ENCODE measurements at places on chromosomes 5 and 9.
A peak's percentile ranks its signal among the peaks of the same experiment; 100 is the strongest.

DNA sequence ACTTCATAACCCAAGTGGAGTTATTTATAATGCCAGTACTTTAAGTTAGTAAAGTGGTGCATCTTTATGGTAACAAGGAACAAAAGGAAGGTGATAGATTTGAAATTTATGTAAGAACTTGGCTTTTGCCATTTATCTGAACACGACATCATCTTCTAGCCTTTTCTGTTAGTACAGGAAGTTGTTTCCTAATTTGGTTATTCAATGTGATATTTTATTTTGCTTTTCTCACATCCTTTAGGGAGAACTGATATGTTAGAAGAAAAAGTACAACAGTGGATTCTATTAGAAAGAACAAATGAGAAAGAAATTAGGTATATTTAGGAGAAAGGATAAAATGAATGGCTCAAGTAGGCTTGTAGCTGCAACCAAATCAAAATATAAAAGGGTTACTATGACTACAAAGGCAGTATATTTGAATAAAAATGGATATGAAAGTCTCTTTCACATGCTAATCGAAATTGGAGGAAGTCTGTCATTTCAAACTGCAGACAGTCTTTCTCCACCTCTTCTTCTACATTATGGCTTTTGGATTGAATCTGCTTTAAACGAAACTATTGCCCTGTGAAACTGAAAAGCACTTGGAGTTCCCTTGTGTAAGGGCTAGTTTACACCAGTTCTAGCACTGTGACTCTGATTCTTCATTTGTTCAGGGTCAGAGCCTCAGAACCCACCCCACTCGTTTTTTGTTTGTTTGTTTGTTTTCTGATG lies 18.5 kb upstream of the SLC24A2 start:
- DNase-seq = no peak

DNA sequence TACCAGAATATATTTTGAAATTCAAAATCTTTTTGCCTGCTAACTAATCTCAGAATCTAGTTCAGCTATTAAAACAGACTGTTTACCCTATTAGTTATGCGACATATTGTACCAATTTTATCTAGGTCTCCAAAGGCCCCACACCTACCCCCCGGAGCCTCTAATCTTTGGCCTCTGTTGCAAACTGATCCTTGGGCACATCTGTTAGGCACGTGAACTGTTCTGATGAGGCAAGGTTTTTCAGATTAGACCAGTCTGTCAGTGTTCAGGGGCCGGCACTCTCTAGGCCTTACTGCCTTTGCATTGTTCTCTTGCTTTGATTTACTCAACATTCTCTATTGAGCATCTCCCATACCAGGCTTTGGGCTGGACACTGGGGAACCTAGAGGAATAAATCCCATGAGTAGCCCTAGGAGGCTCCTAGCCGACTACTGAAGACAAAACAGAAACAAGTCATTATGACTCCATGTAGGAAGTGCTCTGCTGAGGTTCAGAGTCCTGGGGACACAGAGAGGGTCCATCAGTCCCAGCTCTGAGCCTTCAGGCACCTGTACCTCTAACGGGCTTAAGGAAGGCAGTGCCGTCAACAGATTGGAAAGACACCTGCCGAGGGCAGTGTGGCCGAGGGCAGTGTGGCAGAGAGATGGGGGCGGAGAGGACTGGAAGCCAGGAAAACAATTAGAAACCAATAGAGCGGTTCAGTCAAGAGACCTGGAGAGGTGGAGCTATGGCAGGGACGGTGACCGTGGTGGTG lies 245.1 kb downstream of the AOPEP start:
- no peak for DNase-seq

GRCh38 chr5:134878403-134878802 lies 4.2 kb downstream of the TXNDC15 start:
- DNase-seq = no peak

DNA sequence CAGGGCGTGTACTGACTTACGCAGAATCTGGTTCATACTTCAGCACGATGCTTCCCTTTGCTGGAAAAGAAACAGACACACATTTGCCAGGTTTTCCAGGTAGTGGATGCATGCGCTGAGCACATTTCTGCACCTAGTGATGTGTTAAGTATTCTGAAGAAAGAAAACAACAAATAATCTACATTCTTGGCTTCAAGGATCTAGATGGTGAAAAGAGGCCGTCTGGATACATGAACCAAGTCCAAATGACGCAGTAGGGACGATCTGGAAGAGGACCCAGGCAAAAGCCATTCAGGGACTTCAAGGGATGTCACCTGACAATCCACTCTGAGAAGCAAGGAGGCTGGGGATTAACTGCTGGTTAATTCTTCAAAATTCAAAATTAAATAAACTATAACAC lies 30.4 kb downstream of the NSUN2 start:
- no peak for DNase-seq

DNA sequence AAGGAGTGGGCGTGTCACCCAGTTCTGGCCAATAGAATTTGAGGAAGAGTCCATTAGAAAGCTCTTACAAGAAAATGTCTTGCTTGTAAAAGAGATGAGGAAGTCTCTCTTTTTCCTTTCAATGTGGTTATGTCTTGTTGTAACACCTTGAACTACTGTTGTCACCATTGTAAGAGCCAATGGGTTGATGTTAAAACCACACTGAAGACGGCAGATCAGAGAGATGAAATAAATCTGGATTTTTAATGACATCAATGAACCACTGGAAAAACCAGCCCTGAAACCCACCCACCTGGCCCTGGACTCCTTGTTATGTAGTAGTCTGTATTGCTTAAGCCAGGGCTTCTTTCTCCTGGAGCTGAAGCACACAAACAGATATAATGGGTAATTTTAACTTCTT lies 83.8 kb upstream of the ERCC6L2 start:
- DNase-seq = no peak

DNA sequence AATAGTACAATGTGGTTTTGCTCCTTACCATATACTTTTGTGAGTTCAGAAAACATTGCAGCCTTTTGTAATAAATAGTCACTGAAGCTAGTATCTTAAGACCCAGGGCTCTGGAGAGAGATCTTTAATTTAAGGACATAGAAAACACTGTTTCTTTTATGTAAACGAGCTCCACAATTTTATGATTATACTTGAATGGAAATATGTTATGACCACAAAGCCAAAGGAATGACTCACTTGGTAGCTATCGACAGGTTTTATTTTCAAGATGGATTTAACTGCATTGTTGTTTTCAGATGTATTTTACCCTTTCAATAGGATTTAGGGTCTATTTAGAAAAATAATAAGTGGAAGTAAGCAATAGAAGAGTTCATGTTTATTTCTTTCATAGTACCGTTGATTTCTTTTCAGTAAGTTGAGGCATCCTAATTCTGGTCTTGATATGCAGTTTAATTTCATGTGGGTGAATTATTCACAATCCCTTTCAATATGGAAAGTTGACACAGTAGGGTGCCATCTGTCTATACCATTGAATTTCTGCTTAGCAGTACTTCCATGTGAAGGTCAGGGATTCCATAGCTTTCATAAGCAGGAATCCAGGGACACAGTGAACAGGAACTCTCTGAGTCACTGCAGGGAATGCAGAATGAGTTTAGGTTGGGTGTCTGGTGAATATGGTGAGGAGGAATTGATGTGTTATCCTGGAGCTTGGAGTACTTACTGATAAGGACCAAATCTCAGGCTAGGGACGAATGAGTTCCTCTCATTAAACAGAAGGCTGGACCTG lies 157.6 kb downstream of the CD180 start:
- DNase-seq = no peak

DNA sequence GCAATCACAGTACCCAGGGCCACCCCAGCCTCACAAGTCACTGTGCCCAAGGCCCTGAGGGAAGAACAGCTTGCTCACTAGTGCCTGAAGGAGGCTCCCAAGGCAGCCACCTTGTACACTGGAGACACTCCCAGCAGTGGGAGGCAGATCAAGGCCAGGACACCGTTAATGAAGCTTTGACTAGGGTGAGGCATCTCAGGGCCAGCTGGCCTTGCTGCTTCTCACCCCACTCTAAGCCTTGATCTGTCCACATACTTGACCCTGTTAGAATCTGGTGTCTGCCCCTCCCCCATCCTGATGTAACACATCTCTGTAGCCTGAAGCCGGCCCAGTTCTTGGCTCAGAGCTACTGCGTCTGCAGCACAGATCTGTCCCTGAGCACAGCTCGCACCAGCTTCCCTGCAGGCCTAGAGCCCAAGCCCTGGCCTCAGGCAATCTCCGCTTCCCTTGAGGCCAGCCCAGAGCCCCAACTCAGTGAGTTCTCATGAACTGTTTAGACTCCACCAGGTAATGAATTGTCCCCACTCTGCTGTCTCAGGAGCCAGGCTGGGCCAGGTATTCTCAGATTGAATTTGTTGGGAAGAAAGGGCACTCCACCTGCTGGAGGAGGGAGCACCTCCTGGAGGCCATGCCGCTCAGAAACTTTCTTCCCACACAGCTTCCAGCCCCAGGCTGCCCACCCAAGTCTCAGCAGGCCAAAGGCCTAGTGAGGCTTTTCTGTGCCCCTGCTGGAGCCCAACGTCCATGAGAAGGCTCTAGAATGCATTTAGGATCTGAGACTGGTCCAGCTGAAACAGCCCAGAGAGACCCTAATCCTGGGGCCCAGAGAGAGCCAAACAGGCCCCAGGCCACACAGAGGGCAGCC lies 13.4 kb upstream of the JADE2 start:
- DNase-seq = no peak

DNA sequence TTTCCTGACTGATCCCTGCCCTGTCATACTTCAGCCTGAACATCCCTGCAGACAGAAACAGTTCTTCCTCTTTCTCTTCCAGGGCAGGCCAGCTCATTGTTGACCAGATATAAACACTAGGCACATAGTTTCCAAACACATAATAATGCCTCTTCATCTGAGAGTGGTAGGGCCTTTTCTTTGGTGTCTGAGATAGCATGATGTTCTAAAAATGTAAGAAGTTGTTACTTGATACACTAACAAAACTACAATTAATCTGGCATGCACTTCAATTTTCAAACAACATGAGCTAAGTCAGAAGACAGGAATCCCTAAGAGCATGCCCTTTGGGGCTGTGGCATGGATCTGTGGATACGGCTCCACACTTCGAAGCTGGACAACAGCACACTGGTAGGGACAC lies 246.6 kb downstream of the SPOCK1 start:
- no peak for DNase-seq

DNA sequence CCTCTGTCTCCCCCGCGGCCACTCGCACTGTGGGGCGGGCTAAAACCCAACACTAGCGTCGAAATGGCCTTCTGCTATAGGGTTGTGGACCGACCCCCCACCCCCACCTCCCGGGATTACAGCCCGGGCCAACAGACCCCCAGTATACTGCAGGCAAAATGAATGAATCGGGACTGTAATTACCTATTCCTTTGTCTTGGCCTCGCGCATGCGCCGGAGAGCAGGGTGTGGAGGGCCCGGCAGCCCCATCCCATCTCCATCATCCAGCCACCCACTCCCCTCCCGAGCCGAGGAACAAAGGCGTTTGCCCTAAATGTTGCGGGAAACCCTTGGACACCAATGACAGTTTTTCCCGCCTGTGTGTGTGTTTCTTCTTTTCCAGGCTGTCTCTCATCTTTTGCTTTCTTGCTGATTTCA lies 1.6 kb downstream of the BASP1 start:
- no peak for DNase-seq

DNA sequence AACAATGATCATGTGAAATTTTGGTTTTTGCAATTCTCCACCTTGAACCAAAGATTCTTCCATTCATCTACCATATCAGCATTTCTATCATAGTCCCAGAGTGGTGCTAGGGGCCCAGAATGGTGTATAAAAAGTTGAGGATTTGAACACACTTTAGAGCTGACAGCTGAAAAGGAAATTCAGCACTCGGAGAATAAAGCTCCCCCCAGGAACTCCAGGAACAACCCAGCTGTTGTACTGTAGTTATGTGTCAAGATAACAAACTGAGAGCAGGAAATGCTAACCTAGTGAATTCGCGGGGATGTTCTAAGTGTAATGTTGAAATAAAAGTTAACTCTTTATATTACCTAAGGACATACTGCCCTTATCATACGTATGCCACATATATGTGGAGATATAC lies 216.7 kb downstream of the NFIB start:
- no peak for DNase-seq

GRCh38 chr5:14167211-14167845 lies 24.2 kb downstream of the TRIO start:
- DNase-seq = no peak

- DNase-seq = no peak
Observed at GRCh38 chr5:43209060-43209459, 17.0 kb downstream of the NIM1K start.

DNA sequence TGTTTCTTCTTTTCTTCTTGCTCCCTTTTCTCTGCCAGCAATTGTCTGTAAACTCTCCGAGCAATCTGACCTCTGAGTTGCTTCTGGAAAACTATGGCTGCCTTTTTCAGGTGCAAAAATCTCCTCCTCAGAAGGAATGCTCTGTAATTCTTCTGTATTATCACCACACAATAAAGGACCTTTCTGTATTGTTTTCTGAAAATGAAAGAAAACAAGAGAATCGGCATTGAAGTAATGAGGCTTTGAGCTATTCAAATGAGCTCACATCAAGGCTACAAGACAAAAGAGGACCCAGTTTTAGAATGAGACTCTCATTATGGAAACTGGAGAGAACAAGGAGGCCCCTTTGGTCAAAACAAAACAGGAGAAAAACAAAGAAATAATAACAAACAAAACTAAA lies 86.2 kb upstream of the RETREG1 start:
- DNase-seq = no peak

GRCh38 chr5:55096861-55097260 lies 5.6 kb upstream of the GZMA start:
- peak; percentile 61 for DNase-seq

DNA sequence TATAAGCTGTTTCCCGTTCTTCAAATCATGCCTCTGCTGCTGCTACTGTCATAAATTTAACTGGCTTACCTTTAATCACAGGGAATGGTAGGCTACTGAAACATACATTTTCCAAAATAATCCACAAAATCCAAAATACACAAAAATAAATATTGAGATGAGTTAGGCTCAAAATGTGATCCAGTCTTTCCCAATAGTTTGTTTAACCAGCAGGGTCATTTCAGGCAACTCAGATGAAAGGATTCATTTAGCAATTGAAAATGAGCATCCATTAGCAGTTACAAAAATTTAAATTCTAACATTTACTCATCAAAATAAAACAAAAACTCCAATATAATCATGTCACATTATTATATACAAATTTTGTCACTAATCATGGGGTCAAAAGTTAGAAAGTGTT lies 1015.6 kb upstream of the DMAC1 start:
- no peak for DNase-seq

GRCh38 chr5:180620014-180620413 lies 28.7 kb upstream of the SCGB3A1 start:
- no peak for DNase-seq

DNA sequence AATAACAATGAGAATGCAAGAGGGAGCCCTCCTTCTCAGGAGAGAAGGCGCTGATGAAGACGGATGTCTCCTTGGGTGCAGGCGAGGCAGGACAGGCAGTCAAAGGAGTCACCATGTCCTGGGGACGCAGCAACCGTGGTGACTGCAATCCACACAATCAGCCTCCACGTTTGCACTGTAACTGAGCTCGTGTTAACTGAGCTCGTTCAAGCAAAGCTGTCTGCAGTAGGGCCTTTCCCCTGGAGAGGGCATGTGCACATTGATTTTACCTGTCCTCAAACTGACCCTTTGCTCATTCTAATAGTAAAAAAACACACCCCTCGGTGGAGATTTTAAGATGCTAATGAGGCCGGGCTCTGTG lies 2.8 kb downstream of the SARDH start:
- no peak for DNase-seq

Measured in CD4-positive, alpha-beta T cell treated with Interleukin-17A for 1 hour (primary cell).